ENCODE measurements at places on chromosomes 4 and X.

- peak; percentile 9 for DNase-seq
Observed at GRCh38 chr4:149549911-149550310, 265.7 kb downstream of the IQCM start.

- no peak for DNase-seq
Observed at GRCh38 chrX:19566359-19567222, 51.3 kb upstream of the MAP3K15 start.

DNA sequence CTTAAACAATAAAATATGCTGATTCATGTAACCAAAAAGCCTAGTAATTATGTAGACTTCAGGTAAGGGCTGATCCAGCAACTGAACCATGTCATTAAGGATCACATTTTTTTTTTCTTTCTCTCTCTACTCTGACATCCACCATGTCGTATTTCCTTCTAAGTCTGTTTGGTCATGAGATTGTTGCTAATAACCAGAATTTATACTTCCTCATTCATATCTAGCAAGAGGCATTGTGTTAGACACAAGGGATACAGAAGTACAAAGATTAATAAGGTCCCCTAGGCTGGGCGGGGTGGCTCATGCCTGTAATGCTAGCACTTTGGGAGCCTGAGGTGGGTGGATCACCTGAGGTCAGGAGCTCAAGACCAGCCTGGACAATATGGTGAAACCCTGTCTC is 24.1 kb downstream of the PHEX start:
- no peak for DNase-seq

GRCh38 chr4:145786830-145787229 is 106.9 kb downstream of the C4orf51 start:
- DNase-seq, result no peak

DNA sequence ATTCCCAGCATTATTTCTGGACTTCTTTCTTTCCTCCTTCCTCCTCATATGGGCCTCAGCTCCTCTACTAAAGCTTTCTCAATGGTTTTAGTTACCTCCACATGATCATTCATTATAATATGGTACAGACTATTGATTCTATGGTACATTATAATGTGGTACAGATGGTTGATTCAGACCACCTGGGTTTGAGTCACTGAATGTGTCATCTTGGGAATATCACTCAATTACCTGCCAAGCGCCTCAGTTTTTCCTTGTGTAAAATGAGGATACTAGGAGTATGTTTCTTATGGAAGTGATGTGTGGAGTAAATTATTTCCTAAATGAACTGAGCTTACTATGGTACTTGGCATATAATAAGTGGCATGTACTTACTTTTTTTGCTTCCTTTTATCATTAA is 27.7 kb downstream of the SLIT2 start:
- no peak for DNase-seq

GRCh38 chrX:39616731-39617130 is 481.0 kb downstream of the BCOR start:
- no peak for DNase-seq

DNA sequence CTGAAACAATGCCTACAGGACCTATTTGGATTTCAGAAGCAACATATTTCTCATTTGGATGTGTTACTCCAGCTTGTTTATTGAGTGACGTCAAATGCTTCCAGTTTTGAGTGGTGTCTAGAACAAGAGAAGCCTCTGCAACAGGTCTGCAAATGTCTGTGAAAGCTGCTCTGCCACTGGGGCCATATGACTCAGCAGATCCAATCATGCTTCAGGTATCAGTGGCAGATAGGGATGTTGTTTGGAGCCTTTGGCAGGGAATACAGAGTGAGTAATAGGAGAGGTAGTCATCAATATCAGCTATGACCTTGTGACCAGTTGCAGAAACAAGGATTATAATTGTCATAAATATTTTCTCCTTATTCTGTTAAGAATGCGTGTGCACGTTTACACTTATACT is 141.1 kb upstream of the ZXDA start:
- no peak for DNase-seq

DNA sequence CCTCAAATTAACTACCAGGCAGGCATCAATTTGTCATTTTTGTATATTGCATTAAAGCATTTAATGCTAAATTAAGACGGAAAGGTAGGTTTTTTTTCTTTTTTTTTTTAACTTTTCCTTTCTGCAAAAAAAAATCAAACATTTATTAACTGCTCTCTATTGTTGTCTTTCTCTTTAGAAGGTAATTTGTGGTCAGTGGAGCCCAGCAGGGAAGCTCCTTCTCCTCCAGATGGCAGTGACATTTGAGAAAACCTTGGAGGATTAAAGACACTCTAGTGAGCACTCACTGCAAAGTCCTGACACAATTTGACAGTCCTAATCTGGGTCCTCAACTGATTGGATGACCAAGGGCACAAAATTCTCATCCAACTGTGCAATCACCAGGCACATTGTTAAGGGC is 102.4 kb downstream of the SLIT2 start:
- no peak for DNase-seq
